SK-N-SH (cell line): ENCODE measurements at places on chromosomes 16 and 17.

GRCh38 chr16:30710971-30711370 lies 12.0 kb downstream of the SRCAP start:
- DNase-seq, result no peak

DNA sequence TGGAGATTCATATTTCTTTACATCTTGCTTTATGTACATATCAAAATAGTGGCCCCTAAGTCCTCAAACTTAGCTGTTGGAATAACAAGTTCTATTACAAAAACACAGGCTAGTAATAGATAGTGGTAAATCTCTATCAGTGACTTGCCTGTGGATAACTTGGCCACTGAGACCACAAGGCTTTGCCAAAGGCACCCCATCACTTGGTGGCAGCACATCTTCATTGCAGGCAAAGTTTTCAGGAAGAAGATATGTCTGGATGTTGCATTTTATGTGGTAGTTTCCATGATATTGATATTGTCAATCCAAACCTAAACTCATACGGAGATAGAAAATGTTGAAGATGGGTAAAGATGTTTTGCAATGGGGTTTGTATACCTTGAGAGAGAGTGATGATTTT lies 58.5 kb downstream of the KNOP1 start:
- DNase-seq, result no peak

DNA sequence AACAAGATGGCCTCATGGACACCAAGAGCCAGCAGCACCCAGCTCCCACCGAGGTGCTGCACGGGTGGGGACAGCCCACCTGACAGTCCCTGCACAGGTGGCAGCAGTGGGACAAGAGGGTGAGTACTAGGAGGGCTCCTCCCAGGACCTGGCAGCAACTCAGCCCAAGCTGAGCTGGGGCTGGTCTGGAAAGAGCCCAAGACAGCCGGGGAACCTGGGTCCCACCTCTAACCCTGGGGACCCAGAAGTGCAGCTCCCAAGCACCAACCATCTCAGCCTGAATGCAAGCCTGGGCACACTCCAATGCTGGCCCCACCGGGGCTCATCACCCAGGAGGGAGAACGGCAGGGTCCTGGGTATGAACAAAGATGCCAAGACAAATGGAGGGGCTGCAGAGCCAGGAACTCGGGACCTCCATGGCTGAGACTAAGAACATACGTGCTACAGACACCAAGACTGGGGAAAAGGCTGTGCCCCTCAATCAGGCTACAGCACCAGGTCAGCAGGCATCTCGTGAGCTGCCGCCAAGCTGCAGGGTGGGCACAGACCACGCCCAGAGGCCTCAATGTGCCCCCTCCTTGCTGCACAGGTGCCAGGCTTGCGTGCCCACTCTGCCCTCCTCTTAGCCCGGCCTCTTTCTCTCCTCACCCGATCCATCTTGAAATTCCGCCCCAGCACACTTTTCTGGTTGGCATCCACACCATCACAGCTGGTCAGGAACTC lies 37.5 kb upstream of the GSG1L start:
- DNase-seq, result no peak

GRCh38 chr17:65656390-65657250 lies 95.2 kb upstream of the AXIN2 start:
- no peak for DNase-seq

DNA sequence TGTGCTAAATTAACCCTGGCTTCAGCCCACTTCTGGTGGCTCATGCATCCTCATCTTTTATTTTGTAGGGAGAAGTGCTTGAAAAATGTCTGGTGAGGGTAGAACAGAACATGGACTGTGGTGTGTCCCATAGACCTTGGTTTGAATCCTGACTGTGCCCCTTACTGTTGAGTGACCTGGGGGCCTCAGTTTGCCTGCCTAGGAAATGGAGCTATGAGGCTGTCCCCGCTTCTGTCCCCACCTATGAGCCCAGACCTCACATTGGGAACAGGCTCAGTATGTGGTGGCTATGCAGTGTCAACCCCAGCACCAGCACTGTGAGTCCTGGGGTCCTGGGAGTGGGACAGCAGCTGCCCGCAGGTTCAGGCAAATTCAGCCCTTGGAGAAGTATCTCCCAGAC lies 186.3 kb upstream of the GSE1 start:
- DNase-seq, result no peak

GRCh38 chr16:15521758-15522509 lies 87.5 kb downstream of the BMERB1 start:
- peak; percentile 75 for DNase-seq

DNA sequence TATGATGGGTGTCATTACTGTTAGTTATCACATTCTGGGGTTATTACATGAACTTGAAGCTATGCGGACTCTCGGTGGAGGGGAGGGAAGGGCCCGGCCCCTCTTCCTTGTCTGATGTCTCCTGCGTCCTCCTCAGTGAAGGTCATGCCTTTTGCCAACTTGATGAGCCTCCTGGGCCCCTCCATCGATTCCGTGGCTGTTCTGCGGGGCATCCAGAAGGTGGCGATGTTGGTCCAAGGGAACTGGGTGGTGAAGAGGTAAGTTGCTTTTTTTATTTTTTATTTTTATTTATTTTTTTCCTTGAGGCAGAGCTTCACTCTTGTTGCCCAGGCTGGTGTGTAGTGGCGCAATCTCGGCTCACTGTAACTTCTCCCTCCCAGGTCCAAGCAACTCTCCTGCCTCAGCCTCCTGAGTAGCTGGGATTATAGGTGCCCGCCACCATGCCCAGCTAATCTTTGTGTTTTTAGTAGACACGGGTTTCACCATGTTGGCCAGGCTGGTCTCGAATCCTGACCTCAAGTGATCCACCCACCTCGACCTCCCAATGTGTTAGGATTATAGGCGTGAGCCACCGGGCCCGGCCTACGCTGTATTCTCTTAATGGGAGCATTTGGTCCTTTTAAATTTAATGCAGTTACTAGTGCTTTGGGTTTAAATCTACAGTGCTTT lies 21.6 kb downstream of the POLR3E start:
- peak; percentile 54 for DNase-seq

DNA sequence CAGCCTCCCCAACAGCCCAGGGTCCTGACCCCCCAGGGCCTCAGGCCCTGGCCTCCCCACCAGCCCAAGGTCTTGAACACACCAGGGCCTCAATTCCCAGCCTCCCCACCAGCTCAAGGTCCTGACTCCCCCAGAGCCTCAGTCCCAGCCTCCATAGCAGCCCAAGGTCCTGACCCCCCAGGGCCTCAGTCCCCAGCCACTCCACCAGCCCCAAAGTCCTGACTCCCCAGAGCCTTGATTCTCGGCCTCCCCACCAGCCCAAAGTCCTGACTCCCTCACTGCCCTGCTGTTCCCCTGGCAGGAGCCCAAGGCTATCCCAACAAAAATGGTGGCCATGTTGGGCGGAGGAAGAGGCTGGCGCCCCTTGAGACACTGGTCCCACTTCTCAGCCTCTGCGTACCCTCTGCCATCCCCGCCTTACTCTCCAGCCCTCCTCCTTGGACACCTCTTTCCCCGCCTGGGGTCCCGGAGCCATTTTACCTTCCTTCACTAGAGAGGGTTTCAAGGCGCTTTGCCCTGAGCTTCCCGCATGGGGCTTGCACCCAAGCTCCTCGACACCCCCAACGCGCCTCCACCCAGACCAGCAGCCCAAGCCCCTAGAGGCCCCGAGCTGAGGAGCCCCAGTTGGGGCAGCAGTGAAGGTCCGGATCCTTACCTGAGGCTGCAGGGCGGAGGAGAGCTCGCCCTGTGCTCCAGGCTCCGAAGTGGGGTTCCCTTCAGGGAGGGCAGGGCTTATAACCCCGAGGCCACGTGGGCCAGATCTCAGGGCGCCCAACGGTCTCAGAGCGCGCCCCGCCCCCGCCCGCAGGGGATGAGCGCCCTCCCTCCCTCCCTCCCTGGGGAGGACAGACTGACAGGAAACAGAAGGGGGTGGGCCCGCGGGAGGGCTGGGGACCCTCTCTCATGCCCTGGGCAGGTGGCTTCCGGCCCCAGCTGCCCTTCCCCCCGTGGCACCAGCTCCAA lies 3.5 kb upstream of the TSPOAP1 start:
- DNase-seq, result peak; percentile 36

GRCh38 chr17:37373530-37374159 lies 2.1 kb upstream of the C17orf78 start:
- DNase-seq, result peak; percentile 74

DNA sequence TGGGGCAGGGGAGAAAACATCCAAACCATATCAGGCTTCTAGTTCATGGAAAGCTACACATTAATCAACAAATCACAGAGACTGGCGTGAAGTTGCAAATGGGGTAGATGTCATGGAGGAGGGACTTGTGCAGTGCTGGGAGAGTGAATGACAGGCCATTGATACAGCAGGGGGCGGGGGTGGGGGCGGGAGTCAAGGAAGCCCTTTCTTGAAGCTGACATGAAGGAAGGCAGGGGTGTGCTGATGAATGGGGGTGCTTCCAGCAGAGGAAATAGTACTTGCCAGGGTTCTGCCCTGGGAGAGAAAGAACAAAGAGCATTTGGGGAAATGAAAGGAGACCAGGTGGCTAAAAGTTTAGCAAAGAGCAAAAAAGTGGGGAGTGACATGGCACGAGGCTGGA lies 269.9 kb downstream of the SHISA9 start:
- DNase-seq, result no peak

- peak; percentile 48 for DNase-seq
Measured at GRCh38 chr17:73510981-73511718, 133.1 kb downstream of the SDK2 start.

DNA sequence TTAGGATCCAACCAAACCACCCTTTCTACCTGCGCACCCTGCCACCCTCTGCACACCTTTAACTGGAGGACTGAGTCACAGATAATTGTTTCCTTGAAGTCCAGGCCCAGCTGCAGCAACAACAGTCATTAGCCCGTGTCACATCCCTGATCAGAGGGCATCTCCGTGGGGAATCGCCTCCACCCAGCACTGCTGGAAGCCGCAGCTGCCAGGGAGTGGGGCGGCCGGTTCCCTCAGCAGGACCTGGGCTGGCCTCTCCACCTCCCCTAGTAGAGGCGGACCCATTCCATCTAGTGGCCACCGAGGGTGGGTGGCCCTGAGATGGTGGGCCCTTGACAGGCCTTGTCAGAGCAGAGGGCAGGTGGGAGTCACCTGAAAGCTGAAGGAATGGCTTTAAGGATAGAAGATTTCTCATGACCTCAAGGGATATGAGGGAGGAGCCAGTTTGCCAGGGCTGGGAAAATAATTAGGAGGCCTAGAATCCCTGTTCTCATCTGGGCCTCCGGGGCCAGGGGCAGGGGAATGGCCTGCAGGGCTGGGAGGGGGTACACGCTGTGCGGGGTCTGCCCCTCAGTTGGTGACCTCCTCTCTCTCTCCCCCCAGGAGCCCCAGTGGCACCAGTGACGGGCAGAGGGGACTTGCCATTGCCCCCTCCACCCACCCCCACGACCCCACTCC lies 6.2 kb downstream of the PRSS53 start:
- DNase-seq, result no peak

- no peak for DNase-seq
Measured at GRCh38 chr17:10177913-10178505, 20.4 kb downstream of the GAS7 start.

- DNase-seq, result no peak
Measured at GRCh38 chr17:73069164-73069770, 23.2 kb downstream of the SLC39A11 start.

DNA sequence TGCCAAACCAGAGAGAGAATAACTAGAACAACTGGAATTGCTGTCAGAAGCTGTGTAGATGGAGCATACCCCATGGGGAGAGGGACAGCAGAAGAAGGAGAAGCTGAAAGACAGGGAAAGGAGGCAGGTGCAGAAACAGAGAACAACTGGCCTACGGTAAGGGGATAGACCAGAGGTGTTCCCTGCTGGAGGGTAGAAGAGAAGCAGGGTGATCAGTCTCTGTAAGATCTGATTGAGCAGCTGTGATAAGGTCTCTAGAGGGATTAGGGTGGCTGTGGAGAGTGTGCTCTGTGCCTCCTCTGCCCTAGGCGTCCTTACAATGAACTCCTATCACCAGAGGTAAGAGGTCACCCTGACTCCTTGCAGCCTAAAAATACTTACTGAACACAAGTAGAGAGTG lies 30.4 kb upstream of the HS3ST3B1 start:
- DNase-seq, result no peak
